RPMI8226 (cell line): ENCODE measurements at places on chromosomes 4 and X.

DNA sequence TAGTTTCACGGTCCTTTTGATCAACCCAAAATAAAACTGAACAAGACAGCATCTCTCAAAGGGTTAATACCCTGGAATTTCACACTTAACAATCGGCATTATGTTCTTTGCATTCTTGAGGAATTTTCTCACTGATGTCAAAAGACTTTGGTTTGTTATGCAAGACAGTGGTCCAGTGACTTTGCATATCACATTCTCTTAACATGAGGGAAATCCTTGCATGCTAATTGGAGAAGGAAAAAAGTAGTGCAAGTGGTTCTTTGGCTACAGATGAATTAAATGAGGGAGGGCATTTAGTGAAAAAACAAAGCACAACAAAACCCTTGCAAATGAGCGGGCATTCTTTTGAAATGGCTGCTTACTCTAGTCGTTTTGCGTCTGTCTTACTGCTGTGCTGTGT, 105.1 kb upstream of the LIMCH1 start:
- DNase-seq = no peak

DNA sequence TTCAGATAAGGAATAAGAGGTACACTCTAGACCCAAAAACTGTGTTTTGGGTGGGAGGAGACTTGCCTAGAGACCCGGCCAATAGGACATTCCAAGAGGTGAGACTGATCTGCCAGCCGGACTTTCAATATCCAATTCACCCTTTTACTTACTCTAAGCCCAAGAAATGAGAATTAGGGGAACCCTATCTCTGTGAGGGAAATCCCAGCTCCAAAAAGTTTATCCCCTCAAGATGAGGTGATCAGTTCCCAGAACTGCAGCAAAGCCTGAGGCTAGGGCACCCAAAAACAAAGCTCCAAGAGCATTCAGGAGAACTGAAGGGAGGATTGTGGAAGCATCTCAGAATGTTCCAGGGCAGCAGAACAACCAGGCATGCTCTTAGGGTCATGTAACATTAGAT, 251.7 kb downstream of the PTTG2 start:
- DNase-seq = no peak

DNA sequence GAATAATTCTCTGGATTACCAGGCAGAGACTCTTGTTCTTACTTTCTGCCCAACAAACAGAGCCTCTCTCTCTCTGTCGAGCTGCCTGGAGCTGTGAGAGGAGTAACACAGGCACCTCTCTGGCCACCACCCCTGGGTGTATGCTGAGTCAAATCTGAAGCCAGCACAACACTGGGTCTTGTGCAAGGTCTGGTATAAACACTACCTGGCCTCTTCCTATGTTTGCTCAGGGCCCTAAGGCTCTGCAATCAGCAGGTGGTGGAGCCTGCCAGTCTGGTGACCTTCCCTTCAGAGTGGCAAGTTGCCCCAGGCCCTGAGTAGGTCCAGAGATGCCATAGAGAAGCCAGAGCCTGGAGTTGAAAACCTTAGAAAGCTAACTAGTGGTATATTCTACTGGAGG, 139.9 kb downstream of the CPXCR1 start:
- no peak for DNase-seq

GRCh38 chr4:123893011-123893981, 496.7 kb downstream of the SPRY1 start:
- DNase-seq = no peak

DNA sequence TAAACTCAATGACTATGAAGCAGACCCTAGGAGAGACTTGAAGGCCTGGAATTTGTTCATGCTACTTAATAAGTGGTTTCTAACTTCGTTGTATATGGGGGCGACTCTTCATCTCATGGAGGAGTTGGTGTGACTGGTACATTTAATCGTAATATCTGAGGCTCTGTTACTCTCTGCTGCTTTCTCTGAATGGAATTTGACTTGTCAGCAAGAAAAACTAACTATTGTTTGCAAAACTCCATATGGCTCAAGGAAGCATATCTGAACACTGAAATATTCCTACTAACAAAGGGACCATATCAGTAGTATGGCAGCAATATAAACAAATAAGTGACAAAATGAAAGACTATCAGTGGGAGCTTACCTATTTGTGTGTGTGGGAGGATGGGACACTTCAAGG, 132.0 kb upstream of the RPS6KA6 start:
- no peak for DNase-seq

DNA sequence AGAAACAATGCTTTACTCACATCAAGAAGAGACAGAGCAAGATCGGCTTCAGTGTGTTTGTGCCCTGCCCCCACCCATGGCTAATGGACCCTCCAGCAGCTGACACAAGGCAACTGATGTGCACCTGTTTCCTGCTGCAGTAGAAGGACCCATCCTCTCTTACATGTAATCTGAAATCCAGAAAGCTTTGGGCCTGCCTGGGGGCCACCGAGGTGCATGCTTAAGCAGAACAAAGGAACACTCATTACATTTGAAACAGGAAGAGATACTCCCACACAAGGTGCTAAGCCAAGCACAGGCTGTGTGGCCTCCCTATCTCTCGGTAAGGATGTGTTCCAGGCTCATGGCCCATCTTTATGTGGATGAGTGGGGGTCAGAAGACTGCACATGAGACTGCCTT, 338.0 kb downstream of the SPOCK3 start:
- no peak for DNase-seq

DNA sequence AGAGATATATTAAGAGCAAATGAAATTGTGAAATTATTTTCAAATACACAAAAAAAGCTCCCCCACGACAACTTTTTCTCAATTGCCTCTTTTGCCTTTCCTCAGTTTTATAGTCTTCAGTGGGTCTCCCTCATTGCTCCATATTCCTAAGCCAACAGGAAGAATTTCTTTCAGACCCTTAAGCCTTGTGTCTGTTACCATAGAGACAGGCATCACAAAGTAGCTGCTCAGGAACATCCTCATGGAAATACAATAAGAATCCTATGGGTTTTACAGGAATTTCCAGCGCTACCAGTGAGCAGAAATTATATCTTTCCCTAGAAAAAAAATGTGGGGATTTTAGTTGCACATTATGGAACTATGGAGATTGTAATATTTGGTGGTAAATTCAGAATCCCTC, 121.9 kb upstream of the DMD start:
- DNase-seq = no peak

- DNase-seq = no peak
Observed at GRCh38 chr4:165738571-165738970, 134.5 kb upstream of the TLL1 start.

DNA sequence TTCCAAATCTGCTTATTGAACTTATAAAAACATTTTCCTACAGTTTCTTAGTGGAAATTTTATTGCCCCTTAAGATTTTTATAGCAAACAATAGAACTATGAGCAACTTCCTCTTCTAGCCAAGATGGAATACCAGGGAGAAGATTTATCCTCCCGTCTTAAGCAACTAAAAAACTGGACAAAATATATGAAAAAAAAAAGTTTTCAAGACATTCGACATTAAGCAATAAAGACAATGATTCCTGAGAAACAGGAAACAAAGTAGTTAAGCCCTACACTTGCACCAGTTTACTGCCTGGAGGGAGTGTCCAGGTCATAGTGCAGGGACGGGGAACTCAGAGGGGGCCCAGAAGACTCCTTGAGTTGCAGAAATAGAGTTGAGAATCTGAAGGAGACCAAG, 516.1 kb upstream of the DIPK2B start:
- no peak for DNase-seq

DNA sequence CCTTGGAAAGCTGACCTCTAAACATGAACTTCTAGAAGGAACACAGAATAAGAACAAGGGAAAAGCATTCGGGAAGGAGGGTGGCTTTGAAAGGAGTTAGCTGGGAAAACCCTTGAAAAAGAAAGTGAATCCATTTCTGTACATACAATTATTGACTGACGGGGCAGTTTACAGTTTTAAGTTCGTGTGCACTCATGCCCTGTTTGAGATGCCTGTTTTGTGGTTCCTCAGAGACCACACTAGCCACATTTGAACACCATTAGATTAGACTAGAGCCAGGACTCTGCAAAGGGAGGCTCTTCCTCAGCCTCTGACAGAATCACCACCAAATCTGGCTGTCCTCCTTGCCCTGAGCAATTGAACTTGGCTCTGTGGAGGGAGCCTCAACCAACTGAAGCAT, 158.3 kb downstream of the PALLD start:
- DNase-seq = no peak

DNA sequence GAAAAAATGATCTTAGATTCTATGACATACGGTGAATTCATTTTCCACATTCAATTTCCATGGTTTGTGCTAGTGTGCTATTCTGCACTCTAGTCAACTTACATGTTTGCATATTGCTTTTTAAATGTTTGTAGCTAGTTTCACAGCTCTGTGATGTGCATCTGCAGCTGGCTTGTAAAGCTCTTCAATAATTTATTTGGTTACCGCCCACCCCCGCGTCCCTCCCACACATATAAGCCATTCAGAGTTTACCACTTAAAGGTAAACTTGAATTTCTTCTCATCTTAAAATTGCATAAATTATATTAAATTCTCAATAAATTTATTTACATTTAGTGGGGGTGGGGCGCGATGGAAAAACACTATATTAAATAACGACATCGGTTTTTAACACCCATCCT, 291 bp upstream of the NBDY start:
- DNase-seq = peak; percentile 49

- DNase-seq = no peak
Observed at GRCh38 chrX:139844163-139844562, 88.7 kb downstream of the ATP11C start.

GRCh38 chrX:369563-370101, 17.1 kb downstream of the PPP2R3B start:
- DNase-seq = no peak

DNA sequence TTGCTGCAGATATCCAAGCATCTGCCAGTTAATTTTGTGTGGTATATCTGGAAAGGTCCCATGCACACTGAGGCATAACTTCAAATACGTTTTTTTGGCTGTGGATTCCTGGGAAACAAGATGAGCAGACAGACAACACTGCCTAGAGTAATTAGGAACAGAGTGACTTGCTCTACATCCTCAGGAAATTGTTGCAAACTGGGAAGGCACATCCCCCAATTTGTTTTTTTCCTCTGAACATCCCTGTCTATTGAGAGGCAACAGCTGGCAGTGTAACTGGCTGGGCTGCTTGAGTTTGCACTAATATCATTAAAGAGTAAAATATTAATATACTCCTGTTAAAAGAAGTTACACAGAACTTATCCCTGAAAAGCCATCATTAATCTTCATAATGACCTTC, 207.7 kb upstream of the SLIT2 start:
- DNase-seq = no peak

GRCh38 chrX:96556886-96557285, 127.8 kb upstream of the DIAPH2 start:
- DNase-seq = no peak

GRCh38 chr4:158500054-158500453, 21.6 kb upstream of the RXFP1 start:
- no peak for DNase-seq

GRCh38 chr4:61400439-61401038, 200.4 kb downstream of the ADGRL3 start:
- no peak for DNase-seq

DNA sequence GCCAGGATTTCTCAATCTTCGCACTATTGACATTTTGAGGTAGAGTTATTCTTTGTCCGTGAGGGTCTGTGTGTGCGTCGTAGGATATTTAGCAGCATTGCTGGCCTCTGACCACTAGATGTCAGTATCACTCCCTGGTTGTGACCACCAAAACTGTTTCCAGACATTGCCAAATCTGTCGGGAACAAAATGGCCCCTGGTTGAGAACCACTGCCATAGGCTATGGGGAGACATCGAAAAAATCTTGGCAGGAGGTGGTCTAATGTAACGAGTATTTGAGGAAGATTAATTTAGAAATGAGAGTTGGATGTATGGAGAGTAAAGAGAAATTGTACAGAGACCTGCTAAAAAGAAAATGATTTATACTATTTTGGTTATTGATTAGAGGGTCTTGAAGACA, 108.4 kb downstream of the DOCK11 start:
- peak; percentile 35 for DNase-seq

DNA sequence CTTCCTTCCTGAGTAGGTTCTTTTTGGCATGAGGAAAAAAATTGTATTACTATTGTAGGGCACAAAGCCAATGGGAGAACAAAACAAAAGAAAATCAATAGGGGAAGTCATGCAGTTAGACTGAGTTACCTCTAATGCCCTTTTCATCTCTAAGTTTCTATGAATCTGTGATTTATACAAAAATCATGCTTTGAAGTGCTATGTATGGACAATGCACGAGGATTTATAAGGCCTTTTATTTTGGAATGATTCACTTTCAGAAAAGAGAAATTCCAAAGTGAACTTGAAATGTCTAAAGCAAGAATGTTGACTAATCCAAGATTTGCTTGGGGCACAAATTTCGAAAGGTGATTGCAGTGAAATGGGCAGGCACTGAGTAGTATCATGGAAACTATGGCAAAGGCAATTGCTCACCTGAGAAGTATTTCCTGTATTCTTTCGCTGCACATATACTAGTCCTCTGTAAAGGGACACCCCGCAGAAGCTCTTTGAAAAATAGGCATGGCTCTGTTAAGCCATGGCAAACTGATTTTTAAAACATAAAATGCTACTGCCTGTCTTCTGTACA, 52.8 kb downstream of the ADGRG4 start:
- no peak for DNase-seq

DNA sequence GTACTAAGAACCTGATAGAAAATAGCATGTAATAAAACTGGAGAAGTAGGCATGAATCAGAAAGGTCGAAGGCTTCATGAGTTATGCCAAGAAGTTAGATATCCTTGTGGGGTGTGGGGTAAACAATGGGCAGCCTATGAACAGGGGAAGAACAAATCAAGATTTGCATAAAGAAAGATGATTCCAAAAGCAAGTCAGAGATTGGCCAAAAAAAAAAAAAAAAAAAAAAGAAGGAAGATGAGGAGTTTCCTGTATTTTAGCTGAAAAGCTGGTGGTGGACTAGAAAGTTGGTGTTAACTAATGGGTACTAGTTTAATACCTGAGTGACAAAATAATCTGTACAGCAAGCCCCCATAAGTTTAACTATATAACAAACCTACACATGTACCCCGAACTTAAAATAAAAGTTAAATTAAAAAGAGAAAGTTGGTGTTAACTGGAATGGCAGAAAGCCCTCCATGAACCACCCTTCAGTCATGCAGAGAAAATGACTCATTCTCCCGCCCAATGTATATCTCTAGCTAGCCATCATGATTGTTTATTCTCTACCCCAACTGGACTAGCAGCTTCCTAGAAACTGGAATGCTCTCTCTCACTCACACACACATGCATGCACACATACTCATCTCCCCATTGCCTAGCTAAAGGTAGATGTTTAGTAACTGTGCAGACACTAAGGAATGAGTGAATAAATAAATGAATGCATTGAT, 41.7 kb downstream of the ATP11C start:
- DNase-seq = no peak

DNA sequence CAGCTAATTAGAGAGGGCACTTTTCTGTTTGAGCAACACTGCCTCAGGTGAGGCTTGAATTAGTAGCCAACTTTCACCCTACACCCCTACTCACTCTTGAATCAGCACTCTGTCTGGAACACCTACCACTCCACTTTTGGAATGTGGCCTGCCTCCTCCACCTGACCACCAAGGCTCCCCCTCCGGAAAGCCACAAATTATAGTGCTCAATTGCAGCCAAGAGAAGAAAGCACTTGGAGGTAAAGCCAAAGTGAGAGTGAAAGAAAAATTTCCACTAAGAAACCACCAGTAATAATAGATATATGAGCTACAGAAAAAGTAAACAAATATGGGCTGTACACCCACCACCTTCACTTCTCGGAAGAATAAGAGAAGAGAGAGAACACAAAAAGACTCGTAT, 41.1 kb downstream of the PPP3CA start:
- peak; percentile 53 for DNase-seq
